ENCODE measurements at places on chromosomes 13 and 19.
A peak's percentile ranks its signal among the peaks of the same experiment; 100 is the strongest.

DNA sequence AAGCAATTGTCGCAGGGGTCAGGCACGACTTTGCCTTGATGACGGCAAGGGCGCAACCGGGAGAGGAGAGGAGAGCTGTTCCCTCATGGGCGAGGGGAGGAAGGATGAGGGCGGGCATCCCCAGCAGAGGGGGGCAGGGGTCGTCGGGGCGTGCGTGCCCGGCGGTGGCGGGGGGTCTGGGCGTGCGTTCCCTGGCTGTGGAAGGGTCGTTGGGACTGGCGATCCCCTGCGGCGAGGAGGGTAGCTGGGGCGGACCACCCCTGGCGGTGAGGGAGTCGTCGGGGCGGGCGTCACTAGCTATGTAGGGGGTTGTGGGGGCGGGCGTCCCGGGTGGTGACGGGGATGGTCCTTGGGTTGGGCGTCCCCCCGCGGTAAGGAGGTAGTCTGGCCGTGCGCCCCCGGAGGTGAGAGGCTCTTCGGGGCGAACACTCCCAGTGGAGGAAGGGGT, 1.7 kb downstream of the COMP start:
- DNase-seq, result no peak

- no peak for DNase-seq
Measured at GRCh38 chr13:58598241-58598640, 966.7 kb downstream of the PCDH17 start.

DNA sequence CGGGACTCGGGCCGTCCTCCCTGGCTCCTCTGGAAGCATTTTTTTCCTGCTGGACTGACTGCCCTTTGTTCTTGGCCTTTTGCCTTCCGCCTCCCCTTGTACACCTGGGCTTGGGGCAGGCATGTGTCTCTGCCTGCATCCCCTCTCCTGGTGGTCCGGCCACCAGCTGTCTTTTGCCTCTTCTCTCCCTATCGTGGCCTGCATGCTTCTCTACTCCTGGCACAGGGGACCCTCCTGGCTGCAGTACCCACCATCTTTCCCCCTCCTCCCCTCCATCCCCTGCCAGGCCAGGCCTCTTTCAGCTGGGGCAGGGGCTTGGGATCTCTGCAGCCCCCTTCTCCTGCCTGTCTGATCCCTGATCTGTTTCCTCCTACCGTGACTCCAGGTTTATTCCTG, 12.1 kb downstream of the WTIP start:
- no peak for DNase-seq

DNA sequence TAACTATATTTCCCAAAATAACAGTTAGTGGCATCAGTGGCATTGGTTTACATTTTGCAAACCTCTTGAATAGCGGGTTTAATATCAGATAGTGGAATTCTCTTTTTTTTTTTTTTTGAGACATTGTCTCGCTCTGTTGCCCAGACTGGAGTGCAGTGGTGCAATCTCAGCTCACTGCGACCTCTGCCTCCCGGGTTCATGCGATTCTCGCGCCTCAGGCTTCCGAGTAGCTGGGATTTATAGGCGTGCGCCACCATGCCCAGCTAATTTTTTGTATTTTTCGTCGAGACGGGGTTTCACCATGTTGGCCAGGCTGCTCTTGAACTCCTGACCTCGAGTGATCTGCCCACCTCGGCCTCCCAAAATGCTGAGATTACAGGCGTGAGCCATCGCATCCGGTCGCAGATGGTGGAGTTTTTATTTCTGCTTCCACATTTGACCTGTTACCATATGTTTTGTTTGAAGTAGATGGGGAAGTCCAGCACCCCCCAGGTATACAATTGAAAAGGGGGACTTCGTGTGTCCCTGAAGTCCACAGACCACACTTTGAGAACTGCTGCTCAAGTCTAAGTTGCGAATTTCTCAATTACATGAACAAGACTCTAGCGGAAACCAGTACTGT, 40.5 kb upstream of the XPO4 start:
- DNase-seq, result no peak

- no peak for DNase-seq
Measured at GRCh38 chr19:47407417-47407774, 11.9 kb downstream of the MEIS3 start.

- no peak for DNase-seq
Measured at GRCh38 chr13:21218351-21219035, 42.0 kb downstream of the MRPL57 start.

- no peak for DNase-seq
Measured at GRCh38 chr13:59000770-59001169, 1163.0 kb downstream of the DIAPH3 start.

DNA sequence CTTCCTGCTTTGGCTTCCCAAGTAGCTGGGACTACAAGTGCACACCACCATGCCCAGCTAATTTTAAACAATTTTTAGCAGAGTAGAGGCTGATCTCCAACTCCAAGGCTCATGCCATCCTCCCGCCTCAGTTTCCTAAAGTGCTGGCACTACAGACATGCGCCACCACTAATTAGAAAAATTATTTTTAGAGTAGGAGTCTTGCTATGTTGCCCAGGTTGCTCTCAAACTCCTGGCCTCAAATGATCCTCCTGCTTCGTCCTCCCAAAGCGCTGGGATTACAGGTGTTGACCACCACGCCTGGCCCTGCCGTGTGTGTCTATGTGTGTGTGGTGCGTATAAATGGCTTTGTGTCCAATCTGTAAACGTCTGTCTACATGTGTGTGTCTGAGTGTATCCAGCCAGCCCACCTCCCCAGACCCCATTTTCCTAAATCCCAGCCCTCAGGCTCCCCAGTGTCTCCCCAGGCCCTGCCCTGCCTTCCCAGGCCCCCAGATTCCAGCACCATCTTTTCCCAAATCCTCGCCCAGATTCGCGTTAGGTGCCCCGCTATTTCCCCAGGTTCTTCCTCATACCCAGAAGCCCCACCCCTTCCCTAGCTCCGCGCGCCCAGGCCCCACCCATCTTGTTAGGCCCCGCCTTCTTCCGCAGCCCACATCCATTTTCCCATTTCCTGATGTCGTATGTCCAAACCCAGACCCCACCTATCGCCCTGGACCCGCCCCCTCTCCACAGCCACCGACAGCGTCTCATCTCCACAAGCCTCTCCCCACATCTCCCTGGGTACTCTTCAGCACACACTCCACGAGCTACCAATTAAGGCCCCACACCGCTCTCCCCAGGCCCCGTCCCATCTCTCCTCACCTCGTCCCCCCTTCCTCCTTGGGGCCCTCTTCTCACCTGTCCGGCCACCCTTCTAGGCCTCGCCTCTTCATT, 24.9 kb downstream of the SLC8A2 start:
- DNase-seq, result no peak

GRCh38 chr19:11090997-11091702, 1.9 kb downstream of the LDLR start:
- peak; percentile 27 for DNase-seq

DNA sequence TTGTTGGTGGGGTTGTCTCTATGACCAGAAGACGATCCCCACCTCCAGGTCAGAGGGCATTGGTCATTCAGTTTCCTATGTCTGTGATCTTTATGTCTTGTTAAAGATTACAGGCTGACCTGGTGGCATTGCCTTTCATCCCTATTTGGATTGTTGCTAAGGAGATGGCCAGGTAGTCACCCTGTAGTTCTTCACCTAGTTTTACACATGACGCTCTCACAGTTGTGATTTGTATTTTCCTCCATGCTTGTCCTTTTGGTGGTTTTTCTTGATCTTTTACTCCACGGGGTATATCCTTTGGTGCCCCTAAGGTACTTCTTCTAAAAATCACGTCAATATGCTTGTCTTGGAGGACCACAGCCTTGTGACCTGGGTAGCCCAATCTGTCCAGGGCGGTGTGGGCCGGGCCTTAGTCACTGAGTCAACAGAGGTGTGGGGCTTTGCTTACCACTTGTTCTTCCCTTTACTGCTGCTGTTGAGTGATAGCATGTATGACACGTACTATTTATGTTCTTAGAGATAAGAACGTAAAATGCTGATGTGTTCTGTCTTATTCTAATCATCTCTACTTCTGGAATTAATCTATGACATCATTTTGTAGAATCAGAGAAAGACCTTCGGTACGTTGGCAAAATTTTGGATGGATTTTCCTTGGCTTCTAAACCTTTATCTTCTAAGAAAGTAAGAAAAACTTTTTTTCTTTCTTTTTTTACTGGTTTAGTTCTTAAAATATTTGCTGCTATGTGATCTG, 20.1 kb downstream of the GPATCH1 start:
- DNase-seq, result no peak

- DNase-seq, result no peak
Measured at GRCh38 chr13:25649001-25649633, 277.3 kb downstream of the ATP8A2 start.

- no peak for DNase-seq
Measured at GRCh38 chr13:93872376-93872775, 607.1 kb downstream of the DCT start.

DNA sequence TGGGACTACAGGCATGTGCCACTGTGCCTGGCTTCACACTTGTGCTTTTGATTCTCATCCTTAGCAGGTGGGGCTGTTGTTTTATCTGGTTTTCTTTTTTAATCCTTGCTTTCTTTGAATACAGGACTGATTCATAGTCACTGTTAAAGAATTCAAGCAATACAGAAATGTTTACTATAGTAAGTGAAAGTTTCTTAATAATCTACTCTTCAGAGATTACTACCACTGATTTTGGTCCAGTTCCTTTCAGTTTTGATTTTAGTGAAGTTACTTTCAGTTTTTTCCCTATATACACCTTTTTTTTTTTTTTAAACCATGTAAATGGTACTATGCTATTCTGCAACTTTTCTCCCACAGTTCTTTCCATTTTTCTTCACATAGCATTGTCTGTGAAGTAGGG, 53.6 kb downstream of the GATAD2A start:
- peak; percentile 47 for DNase-seq

DNA sequence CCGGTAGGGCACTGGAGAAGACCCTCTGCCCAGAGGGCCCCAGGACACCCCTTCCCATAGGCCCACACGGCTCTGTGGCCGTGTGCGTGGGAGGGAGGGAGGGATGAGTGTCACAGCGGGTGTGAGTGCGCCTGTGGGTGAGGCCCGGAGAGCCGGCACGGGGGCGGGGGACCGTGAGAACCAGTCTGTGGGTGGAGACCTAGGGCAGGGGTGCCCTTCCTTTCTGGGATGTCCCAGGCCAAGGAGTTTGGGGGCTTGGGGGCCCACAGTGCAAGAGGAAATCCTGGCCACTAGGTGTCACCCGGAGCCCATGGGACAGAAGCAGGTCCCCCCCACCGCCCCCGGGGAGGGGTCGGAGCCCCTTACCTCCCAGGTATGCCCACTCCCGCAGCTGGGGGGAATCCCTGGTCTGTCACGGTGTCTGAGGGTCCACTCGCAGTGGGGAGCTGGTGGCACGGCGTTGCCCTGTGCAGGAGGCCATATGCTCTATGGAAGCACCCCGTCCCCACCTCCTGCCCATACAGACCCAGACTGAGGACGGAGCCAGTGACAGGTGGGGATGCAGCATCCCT, 16.0 kb upstream of the SLC7A10 start:
- DNase-seq, result no peak

DNA sequence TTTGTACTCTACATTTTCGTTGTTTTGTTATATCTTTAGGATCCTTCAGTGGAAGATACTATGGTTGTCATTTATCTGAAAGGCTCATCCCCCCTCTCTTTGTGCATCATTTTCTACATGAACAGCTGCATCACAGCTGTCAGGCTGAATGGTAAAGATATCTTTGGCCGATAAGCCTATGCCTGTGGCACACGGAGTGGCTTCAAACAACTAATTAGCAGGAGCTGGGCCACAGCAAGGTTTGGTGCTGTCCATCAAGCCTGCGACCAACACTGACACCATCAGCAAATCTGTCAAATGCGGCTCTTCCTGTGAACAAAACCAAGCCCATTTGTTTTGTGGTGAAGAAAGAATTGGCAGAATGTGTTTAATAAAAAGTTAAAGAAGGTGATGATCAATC, 334.4 kb downstream of the PCDH9 start:
- DNase-seq, result no peak

GRCh38 chr13:26813321-26813979, 52.9 kb upstream of the GPR12 start:
- DNase-seq, result no peak

DNA sequence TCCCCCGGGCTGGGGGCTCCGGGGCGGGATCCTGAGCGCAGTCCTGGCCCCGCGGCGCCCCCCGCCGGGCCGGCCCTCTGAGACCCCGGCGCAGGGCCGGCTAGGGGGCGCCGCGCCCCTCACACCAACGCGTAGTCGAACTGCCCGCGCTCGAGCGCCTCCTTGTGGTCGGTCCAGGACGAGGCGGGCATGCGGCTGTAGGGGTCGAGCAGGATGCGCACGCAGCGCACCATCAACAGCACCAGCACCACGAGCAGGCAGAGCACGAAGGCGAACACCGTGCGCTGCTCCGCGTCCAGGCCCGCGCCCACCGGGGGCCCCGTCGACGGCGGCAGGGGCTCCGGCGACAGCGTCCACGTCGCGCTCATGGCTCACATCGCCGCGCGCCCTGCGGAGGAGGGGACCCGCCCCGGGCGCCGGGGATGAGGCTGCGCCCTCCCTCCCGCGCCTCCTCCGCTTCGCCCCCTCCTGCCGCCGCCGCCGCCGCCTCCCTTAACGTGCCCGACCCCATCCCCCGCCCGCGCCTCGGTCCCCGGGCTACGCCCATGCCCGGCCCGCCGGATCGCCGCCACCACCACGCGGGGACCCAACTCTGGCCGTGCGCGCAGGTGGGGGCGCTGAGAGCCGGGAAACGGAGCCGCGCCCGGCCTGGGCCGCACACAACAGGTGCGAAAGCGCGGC, 624 bp downstream of the CTXN1 start:
- peak; percentile 67 for DNase-seq

DNA sequence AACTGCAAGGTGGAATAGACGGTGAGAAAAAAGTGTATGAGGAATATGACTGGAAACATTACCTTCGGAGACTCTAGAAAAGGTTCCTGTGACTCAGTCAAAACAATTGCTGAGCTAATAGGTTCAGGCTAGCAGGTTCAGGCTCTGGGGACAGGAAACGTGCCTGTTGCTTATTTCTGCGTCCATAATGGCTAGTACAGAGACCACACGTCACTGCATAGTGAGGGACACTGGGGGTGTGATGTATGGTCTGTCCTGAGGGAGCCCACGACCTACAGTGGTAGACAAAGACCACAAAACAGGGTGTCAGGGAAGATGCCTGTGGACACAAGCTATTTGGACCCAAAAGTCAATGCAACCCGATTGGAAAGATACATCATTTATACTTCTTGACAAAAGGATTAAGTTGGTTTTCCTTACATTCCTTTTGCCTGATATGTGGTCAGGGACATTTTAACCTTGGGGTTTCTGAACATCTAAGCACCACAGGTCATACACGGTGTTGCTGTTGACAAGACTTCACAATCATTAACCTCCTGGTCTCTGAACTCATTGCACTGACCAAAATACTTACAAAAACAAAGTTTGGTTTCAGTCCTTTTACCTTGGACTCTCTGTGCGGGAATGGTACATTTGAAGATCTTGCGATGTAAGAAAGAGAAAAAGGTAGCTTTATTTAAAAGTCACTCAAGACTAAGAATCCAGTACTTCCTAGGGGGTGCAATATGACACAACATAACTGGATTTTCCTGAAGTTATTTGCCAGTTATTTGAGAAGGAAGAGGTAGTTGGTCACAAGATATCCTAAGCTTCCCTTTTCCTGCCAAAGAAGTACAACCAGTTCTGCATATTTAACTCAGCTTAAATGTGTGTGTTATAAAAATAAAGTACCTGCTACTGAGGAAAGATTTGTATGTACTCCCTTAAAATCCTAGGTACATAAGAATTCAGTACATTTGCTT, 20.0 kb downstream of the CRYL1 start:
- no peak for DNase-seq

GRCh38 chr13:35718084-35718483, 241.6 kb upstream of the MAB21L1 start:
- no peak for DNase-seq

Measured in central memory CD4-positive, alpha-beta T cell (primary cell).